Breast epithelium (tissue), 4 donors: ENCODE measurements at places on chromosomes 2 and 18.

DNA sequence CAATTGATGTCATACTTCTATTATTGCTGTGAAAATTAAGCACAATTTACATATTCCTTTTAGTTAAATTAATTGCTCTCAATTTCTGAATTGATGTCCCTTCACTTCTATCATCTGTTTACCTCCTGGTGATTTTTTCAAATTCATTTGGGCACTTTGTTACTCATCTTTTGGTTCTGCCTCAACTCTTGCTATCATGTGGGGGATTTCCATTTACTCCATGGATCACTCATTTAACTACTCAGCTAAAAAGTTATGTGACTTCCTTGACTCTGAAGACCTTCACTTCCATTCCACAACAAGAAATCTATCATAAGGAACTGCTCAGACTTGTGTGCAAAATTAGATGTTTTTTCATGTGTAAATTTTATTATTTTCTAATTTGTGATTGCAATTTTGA, 126.2 kb downstream of the EHBP1 start:
- H3K4me3 ChIP-seq: no peak overlapping the region
- H3K27ac ChIP-seq: no peak overlapping the region
- DNase-seq: no peak

- H3K4me3 ChIP-seq: no peak overlapping the region
- H3K27me3 ChIP-seq: no peaks in the 10 kb centered on the region
- no peak for DNase-seq
- no peaks in the 10 kb centered on the region for H3K4me1 ChIP-seq
- H3K27ac ChIP-seq: no peak overlapping the region
- H3K36me3 ChIP-seq: no peaks in the 10 kb centered on the region
Observed at GRCh38 chr2:30272761-30273573, 41.6 kb downstream of the LBH start.

DNA sequence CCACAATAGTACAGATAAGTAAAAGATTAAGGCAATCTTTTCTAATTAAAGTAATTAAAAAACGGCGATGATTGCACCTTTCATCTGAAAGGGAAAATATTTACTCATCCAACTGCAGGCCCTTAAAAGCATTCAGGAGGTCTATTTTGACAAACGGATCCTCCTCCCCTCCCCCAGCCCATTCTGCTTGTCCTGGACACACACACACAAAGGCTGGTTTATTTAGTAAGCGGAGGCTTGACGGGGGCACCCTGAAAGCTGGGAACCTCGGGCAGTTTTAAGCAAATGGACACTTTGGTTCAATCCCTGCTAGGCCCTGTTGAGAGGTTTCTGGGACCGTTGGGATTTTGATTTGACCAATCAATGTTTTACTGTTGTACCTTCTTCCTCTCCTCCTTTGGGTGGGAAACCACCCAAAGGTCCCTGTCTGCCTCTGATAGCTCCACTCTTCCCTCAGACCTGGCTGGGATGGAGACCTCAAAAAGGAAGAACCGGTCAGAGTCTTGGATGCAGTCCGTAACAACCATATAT, 135.8 kb upstream of the HAAO start:
- H3K4me1 ChIP-seq: peaks cover 54% of the 10 kb centered on the region
- peak overlapping the region; percentile 96 for H3K27ac ChIP-seq
- no peak for DNase-seq
- no peaks in the 10 kb centered on the region for H3K36me3 ChIP-seq

- no peaks in the 10 kb centered on the region for H3K4me1 ChIP-seq
- no peaks in the 10 kb centered on the region for H3K36me3 ChIP-seq
- no peak overlapping the region for H3K4me3 ChIP-seq
- no peaks in the 10 kb centered on the region for H3K27me3 ChIP-seq
- no peak overlapping the region for H3K27ac ChIP-seq
Observed at GRCh38 chr2:220143336-220143735, 515.9 kb downstream of the SLC4A3 start.

GRCh38 chr18:31774477-31774785, 13.8 kb upstream of the SLC25A52 start:
- no peak overlapping the region for H3K27ac ChIP-seq
- no peak for DNase-seq
- no peak overlapping the region for H3K4me3 ChIP-seq
- no peaks in the 10 kb centered on the region for H3K27me3 ChIP-seq

- no peak overlapping the region for H3K27ac ChIP-seq
- no peaks in the 10 kb centered on the region for H3K36me3 ChIP-seq
- no peak for DNase-seq
- no peaks in the 10 kb centered on the region for H3K4me1 ChIP-seq
- H3K4me3 ChIP-seq: no peak overlapping the region
- H3K27me3 ChIP-seq: no peaks in the 10 kb centered on the region
Observed at GRCh38 chr18:75173125-75173432, 35.9 kb downstream of the PTGR3 start.

DNA sequence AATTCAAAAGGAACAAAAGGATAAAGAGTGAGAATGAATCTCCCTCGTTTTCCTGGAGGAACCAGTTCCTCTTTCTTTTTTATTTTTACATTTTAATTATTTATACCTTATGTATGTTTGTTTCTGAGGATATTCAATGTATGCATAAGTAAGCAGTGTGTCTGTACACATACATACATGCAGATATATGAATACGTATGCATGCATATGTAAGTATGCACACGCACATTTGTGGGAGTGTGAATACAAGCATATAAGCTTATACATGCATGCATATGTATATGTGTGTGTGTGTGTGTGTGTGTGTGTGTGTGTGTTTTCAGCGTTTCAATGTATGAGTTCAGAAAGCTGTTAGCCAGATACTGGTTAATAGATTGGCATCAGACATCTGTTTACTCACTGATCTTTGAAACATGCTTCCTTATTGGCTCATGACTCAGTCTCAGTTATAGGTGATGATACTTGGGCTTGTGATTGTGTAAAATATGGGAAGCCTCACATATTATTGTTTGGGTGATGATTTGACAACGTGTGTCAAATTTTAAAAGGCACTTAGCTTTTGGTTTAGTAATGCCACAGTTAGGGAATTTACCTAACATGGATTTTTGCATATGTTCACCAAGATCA, 279.7 kb upstream of the TRIB2 start:
- H3K27me3 ChIP-seq: no peaks in the 10 kb centered on the region
- DNase-seq: no peak
- H3K36me3 ChIP-seq: no peaks in the 10 kb centered on the region
- H3K4me1 ChIP-seq: no peaks in the 10 kb centered on the region

DNA sequence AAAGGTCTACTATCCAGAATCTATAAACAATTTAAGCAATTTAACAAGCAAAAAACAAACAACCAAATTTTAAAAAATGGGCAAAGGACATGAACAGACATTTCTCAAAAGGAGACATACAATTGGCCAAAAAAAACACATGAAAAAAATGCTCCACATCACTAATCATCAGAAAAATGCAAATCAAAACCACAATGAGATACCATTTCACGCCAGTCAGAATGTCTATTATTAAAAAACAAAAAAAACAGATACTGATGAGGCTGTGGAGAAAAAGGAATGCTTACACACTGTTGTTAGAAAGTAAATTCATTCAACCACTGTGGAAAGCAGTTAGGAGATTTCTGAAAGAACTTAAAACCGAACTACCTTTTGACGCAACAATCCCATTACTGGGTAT, 66.4 kb upstream of the SESTD1 start:
- no peak overlapping the region for H3K27ac ChIP-seq
- no peak for DNase-seq
- H3K36me3 ChIP-seq: no peaks in the 10 kb centered on the region
- H3K4me3 ChIP-seq: no peak overlapping the region
- H3K27me3 ChIP-seq: no peaks in the 10 kb centered on the region

GRCh38 chr2:45653122-45653913, 1.8 kb downstream of the PRKCE start:
- H3K27me3 ChIP-seq: no peaks in the 10 kb centered on the region
- H3K4me3 ChIP-seq: peak overlapping the region; percentile 97
- DNase-seq: no peak
- H3K27ac ChIP-seq: peak overlapping the region; percentile 100
- no peaks in the 10 kb centered on the region for H3K4me1 ChIP-seq
- H3K36me3 ChIP-seq: no peaks in the 10 kb centered on the region

GRCh38 chr2:220279840-220280239, 652.4 kb downstream of the SLC4A3 start:
- no peaks in the 10 kb centered on the region for H3K4me1 ChIP-seq
- H3K36me3 ChIP-seq: no peaks in the 10 kb centered on the region
- H3K27ac ChIP-seq: no peak overlapping the region
- no peak for DNase-seq

DNA sequence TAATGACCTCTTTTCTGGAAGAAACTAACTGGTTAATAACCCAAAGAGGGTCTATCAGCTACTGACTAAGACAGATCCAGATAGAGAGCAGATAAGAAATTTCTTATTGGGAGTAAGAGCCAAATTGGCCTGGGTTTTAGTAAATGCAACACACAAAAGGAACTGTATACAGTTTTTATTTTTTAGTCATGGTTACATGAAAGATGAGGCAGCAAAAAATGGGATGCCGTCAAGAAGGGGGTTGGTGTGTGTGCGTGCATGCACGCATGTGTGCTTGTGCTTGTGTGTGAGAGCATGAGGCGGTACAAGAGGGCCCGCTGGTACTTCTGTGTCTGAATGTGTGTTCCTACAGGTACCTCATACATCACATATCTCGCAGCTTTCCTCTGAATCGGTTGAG, 466.2 kb upstream of the HNRNPA3 start:
- no peaks in the 10 kb centered on the region for H3K4me1 ChIP-seq
- no peaks in the 10 kb centered on the region for H3K27me3 ChIP-seq
- H3K4me3 ChIP-seq: no peak overlapping the region
- no peak for DNase-seq
- H3K36me3 ChIP-seq: no peaks in the 10 kb centered on the region
- H3K27ac ChIP-seq: no peak overlapping the region

GRCh38 chr2:12536976-12537375, 179.8 kb upstream of the TRIB2 start:
- no peaks in the 10 kb centered on the region for H3K27me3 ChIP-seq
- no peaks in the 10 kb centered on the region for H3K36me3 ChIP-seq
- DNase-seq: no peak

- H3K4me3 ChIP-seq: peak overlapping the region; percentile 1
- peak overlapping the region; percentile 99 for H3K27ac ChIP-seq
- H3K36me3 ChIP-seq: peaks cover 5% of the 10 kb centered on the region
- no peaks in the 10 kb centered on the region for H3K27me3 ChIP-seq
- H3K4me1 ChIP-seq: no peaks in the 10 kb centered on the region
Observed at GRCh38 chr2:43228756-43229659, 2.6 kb upstream of the ZFP36L2 start.

GRCh38 chr2:36954977-36955607, 11.2 kb downstream of the STRN start:
- no peaks in the 10 kb centered on the region for H3K27me3 ChIP-seq
- H3K27ac ChIP-seq: no peak overlapping the region
- no peaks in the 10 kb centered on the region for H3K4me1 ChIP-seq
- no peak overlapping the region for H3K4me3 ChIP-seq
- DNase-seq: no peak

DNA sequence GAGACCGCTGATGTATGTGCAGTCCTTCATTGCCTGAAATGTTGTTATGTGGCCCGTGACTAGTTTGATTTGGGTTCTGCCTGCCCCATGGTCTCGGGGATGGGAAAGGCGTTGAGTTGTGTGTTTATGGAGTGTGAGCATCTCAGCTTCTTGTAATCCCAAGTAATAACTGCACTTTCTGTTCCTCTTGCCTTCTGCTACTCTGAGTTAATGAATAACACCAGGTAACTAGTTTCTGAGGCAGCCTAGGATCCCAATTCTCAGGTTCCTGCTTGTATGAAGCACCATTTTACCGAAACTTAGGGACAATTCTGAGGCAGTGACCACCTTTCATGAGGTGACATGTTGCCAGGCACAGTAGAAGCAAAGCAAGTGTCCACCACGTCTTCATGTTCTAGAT, 170.0 kb downstream of the ALK start:
- no peaks in the 10 kb centered on the region for H3K27me3 ChIP-seq
- H3K4me1 ChIP-seq: no peaks in the 10 kb centered on the region
- no peak overlapping the region for H3K27ac ChIP-seq

DNA sequence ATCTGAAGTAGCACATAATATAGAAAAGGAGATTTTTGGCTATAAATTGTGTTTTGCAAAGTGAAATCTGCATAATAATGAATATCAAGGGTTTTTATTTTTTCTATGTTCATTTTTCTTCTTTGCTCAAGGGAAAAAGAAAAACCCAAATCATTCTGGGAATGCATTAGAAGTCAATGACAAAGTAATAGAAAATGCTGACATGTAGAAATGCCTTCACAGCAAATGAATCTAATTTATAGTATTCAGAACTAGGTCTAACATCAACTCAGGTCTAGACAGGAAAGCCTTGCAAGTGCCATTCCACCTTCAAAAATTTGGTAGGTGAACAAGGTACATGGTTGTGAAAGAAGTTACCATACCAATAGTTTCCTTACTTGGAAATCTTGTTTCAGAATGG, 831.5 kb upstream of the CELF4 start:
- H3K4me3 ChIP-seq: no peak overlapping the region
- no peak for DNase-seq

- H3K27ac ChIP-seq: no peak overlapping the region
- no peaks in the 10 kb centered on the region for H3K27me3 ChIP-seq
- H3K4me1 ChIP-seq: no peaks in the 10 kb centered on the region
Observed at GRCh38 chr2:196278491-196278911, 107.1 kb upstream of the STK17B start.

DNA sequence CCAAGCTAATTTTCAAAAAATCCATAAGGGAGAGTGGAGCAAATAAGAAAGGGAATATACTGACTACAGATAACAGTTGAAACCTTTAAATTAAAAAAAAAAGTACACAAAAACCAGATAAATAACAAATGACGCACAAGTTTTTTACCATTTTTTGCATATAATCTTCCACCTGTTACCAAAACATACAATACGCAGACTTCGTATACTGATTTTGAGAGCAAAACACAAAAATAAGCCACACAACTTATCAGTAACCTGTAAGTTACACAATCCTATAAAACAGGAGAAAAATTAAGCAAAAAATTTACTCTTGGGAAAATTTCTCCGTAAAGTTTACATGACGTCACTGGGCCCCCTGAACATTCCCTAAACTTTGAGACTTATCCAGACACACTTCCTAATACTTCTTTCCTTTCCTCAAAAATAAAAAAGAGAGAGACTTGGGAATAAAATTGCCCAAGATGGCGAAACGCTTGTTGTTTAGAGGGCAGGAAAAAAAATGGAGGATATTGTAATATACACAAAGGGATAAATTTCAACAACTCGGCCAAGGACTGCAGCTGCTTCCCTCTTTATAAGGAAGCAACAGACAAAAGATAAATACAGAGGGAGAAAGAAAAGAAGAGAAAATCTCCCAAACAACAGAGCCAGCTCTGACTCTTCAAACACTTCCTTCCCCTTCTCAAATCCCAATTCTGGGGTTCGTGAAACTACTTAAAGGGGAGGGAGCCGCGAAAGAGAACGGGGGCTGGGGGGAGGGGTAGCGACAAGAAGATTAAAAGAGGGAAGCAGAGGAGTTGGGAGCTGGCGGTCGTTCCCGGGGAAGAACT, 1.6 kb downstream of the BAZ2B start:
- no peaks in the 10 kb centered on the region for H3K36me3 ChIP-seq
- no peak for DNase-seq
- peak overlapping the region; percentile 75 for H3K4me3 ChIP-seq
- peak overlapping the region; percentile 99 for H3K27ac ChIP-seq
- no peaks in the 10 kb centered on the region for H3K27me3 ChIP-seq
